ENCODE measurements at places on chromosomes 6 and 20.

GRCh38 chr20:14336686-14337085, 726 bp downstream of the FLRT3 start:
- peak; percentile 83 for DNase-seq

GRCh38 chr6:149084808-149085556, 232.5 kb upstream of the TAB2 start:
- DNase-seq, result no peak

DNA sequence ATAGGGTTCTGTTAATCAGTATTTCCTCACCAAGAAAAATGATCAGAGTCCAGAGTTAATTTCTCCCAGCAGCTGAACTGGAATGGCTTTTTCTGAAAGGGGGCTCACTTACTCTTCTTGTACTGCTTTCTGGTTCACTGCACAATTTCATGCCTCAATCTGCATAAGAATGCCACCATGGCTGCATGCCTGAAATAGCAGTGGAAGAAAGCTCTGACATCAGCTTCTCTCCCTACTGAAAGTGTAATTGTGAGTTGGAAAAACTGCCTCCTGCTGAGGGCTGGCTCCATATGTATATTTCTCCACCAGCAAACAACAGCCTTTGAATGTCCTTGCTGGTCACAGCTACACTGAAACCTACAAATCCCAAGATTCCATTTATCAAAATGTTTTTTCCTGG, 1027.2 kb upstream of the GJE1 start:
- no peak for DNase-seq

- no peak for DNase-seq
Observed at GRCh38 chr6:125013938-125014660, 51.9 kb downstream of the RNF217 start.

GRCh38 chr6:160418370-160418769, 70.2 kb downstream of the SLC22A3 start:
- DNase-seq, result no peak

DNA sequence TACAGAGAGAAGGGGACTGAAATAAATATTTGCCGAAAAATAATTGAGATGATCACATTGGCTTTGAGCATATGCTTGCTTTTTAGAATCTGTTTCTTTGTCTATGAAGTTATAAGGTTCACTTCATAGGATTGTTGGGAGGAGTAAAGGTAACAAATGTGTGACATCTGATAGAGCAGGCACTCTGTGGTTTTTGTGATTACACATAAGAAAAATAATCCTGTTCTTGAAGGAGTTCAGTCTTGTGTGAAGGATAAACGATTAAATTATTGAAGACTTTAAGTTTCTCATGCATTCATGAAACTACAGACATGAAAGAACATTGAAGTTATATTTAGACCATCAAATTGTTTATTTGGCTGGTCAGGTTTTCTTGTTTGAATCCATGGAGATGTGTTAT, 45.0 kb downstream of the QKI start:
- DNase-seq, result no peak

DNA sequence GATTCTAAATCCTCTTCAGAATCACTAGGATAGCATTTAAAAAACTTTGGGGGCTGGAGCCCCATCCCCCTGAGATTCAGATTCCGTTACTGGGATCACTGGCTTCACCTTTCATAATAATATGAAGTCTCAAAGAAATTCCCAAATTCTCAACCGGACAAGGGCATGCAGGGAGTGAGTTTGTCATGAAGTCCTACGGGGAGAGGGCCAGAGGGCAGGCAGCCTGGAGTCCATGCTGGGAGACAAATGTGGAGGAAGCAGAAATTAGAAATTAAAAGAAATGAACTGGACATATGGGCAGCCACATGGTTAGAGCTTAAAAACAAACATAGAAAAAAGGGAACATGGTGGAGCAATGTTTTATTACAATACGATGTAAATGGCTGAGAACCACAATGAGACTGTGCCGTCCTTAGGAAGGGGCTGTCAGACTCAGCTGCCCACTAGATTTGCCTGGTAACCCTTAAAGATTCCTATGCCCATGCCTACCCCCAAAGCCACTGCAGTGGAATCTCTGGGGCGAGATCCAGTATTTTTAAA, 142.6 kb downstream of the CEBPB start:
- no peak for DNase-seq

- DNase-seq, result no peak
Observed at GRCh38 chr6:144215402-144215931, 65.2 kb downstream of the STX11 start.

- DNase-seq, result peak; percentile 42
Observed at GRCh38 chr6:48068278-48069251, 42.4 kb downstream of the PTCHD4 start.

- DNase-seq, result peak; percentile 30
Observed at GRCh38 chr20:2558581-2559278, 22.4 kb downstream of the TMC2 start.

DNA sequence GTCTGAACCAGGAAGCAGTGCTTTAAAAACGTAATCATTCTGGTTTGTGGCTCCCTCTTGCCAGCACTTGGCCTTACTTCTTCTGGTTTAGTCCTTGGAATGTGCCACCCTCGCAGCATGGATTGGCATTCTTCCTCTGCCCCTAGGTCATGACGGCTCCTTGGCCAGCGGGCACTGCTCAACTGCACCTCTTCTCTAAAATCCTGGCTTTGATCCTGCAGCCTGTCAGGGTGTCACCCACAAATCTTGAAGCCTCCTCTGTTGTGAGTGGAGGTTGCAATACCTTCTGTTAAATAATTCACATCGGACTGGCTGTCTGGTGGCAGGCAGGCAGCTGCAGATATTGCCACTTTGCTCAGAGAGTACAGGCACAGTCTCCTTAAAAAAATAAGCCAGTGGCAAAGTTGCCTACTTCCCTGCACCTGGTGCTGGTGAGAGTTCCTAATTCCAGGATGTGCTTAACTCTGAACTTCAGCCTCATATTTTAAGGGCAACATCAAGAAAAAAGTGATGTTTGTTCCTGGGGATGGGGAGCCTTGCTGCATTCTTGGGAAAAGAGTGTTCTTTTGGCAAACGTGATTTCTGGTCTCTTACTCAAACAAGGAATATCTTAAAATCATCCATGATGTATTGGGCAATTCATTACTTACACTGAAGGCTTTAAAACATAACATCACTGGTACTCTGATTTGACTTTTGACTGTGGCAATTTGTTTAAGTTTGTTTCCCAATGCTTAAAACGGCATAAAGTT, 179.8 kb downstream of the FOXA2 start:
- DNase-seq, result no peak

- no peak for DNase-seq
Observed at GRCh38 chr6:136563386-136564152, 13.3 kb upstream of the MAP7 start.

DNA sequence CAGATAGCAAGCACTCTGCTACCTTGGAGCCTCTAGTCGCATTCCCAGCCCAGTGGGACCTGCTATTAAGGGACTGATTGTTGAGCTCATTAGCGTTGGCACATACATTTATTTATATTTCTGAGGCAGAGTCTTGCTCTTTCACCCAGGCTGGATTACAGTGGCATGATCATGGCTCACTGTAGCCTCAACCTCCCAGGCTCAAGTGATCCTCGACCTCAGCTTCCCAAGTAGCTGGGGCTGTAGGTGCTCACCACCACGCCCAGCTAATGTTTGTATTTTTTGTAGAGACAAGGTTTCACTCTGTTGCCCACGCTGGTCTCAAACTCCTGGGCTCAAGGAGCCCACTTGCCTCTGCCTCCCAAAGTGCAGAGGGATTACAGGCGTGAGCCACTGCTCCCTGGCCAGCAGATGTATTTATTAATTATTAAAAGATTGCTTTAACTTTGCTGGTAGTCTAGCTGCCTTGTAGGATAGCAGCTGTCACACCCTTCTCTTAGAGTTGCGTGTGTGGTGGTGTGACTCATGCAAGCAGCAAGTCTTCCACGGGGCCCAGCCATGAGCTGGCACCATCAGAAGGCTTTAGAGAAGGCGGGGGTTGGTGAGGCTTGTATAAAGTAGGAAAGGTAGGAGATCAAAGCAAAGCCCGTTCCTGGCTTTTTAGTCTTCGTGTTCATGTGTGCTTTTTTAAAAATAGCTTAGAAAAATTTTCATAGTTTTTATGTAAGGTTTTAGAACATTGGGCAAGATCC, 16.5 kb downstream of the ACTR5 start:
- DNase-seq, result no peak

DNA sequence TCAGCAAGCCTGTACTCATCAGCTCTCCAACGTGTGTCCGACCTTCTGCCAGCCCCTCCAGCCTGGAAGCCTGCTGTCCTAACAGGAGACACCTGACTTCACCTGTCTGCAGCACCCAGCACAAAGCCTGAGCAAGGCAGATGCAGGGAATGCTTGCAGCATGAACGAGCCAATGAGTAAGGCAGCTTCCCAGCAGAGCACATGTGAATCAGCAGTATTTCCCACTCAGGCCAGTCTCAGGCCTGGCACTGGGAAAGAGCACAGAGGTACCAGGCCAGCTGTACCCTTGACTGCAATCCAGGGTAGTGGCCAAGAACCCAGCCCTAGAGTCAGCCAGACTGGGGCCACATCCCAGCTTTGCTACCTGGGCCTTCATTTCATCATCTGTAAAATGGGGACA, 120.8 kb downstream of the MAFB start:
- no peak for DNase-seq

- no peak for DNase-seq
Observed at GRCh38 chr6:70995411-70995810, 38.6 kb upstream of the B3GAT2 start.

Measured in kidney (tissue), 22 donors.